Large intestine (tissue), 12 donors: ENCODE measurements at places on chromosomes 7 and 10. TPM values are rescaled to one million over a fixed set of nuclear protein-coding genes. Genes with fewer than 3 reads are reported as not detected.

Gene IQUB
- 0.58 TPM for polyA plus RNA-seq

Gene TAF3
- 5.0 TPM for polyA plus RNA-seq

Gene ZNF727
- polyA plus RNA-seq = 0.34 TPM

Gene TLX1
- polyA plus RNA-seq = 0.57 TPM

Gene TUBAL3
- 33.9 TPM for polyA plus RNA-seq

Gene GBX1
- polyA plus RNA-seq = 0.07 TPM

Gene TRIM50
- 0.42 TPM for polyA plus RNA-seq

Gene DNAH11
- polyA plus RNA-seq = 0.40 TPM

Gene MYH16
- polyA plus RNA-seq = 0.01 TPM

Gene ADAM22
- polyA plus RNA-seq = 5.9 TPM

Gene PDGFA
- 104 TPM for polyA plus RNA-seq

Gene ZNF853
- polyA plus RNA-seq = 5.7 TPM

Gene NUTM2B
- 1.3 TPM for polyA plus RNA-seq

Gene DPP6
- 7.8 TPM for polyA plus RNA-seq

Gene SSC4D
- 1.2 TPM for polyA plus RNA-seq

Gene DRGX
- polyA plus RNA-seq = 0.78 TPM

Gene BBIP1
- polyA plus RNA-seq = 26.2 TPM

Gene LEP
- polyA plus RNA-seq = 0.01 TPM

Gene ADARB2
- polyA plus RNA-seq = 0.52 TPM

Gene ZNF804B
- 0.04 TPM for polyA plus RNA-seq

Gene UCMA
- not detected for polyA plus RNA-seq

Gene CRTAC1
- polyA plus RNA-seq = 2.5 TPM

Gene GDF2
- not detected for polyA plus RNA-seq

Gene DTX2
- polyA plus RNA-seq = 17.4 TPM

Gene FAM131B
- 5.8 TPM for polyA plus RNA-seq

Gene VIPR2
- polyA plus RNA-seq = 1.4 TPM

Gene CFAP46
- polyA plus RNA-seq = 0.75 TPM

Gene ENKUR
- polyA plus RNA-seq = 2.6 TPM

Gene NRP1
- polyA plus RNA-seq = 33.4 TPM

Gene AMZ1
- polyA plus RNA-seq = 0.34 TPM

Gene BLNK
- polyA plus RNA-seq = 27.4 TPM

Gene CASP2
- polyA plus RNA-seq = 29.4 TPM

Gene MSMB
- 0.25 TPM for polyA plus RNA-seq

Gene AKR1D1
- polyA plus RNA-seq = 4.4 TPM

Gene FXYD4
- not detected for polyA plus RNA-seq

Gene HMX3
- polyA plus RNA-seq = 1.5 TPM

Gene SPDYE9
- 0.37 TPM for polyA plus RNA-seq

Gene ATOH7
- 1.4 TPM for polyA plus RNA-seq

Gene APBB1IP
- 3.3 TPM for polyA plus RNA-seq

Gene ZNF25
- 7.0 TPM for polyA plus RNA-seq

Gene ZNF655
- 83.0 TPM for polyA plus RNA-seq

Gene KCP
- 1.3 TPM for polyA plus RNA-seq

Gene LDB3
- 4.0 TPM for polyA plus RNA-seq

Gene TEX47
- not detected for polyA plus RNA-seq

Gene IFIT1B
- 0.34 TPM for polyA plus RNA-seq

Gene SHH
- polyA plus RNA-seq = 7.5 TPM

Gene WDR11
- 60.5 TPM for polyA plus RNA-seq

Gene NKX6-2
- 1.7 TPM for polyA plus RNA-seq

Gene SFRP4
- 0.79 TPM for polyA plus RNA-seq

Gene H2BK1
- not detected for polyA plus RNA-seq

Gene ANKRD61
- 2.4 TPM for polyA plus RNA-seq

Gene HSPA14
- polyA plus RNA-seq = 14.9 TPM

Gene PRKCQ
- polyA plus RNA-seq = 3.7 TPM

Gene TRIM74
- 0.88 TPM for polyA plus RNA-seq

Gene CALML3
- polyA plus RNA-seq = 0.09 TPM

Gene HOXA9
- 0.33 TPM for polyA plus RNA-seq

Gene PPP1R3C
- 39.6 TPM for polyA plus RNA-seq
